ENCODE measurements at places on chromosomes 11 and 22.

DNA sequence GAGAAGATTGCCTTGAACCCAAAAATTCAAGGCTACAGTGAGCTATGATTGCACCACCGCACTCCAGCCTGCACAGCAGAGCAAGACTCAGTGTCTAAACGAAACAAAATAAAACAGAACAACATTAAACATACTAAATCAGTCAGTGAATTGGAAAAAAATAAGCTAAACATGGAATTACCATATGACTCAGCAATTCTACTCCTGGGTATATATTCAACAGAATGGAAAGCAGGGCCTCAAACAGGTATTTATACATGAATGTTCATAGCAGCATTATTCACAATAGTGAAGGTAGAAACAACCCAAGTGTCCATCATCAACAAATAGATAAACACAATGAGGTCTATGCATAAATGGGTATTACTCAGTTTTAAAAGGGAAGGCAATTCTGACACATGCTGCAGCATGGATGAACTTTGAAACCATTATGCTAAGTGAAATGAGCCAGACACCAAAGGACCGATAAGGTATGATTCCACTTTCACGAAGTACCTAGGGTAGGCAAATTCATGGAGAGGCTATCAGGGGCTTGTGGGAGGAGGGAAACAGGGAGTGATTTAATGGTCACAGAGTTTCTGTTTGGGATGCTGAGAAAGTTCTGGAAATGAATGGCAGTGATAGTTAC, 15.5 kb downstream of the NTM start:
- DNase-seq, result no peak

- DNase-seq, result no peak
These were observed 12.3 kb downstream of the PAX6 start for GRCh38 chr11:31798554-31799434.

DNA sequence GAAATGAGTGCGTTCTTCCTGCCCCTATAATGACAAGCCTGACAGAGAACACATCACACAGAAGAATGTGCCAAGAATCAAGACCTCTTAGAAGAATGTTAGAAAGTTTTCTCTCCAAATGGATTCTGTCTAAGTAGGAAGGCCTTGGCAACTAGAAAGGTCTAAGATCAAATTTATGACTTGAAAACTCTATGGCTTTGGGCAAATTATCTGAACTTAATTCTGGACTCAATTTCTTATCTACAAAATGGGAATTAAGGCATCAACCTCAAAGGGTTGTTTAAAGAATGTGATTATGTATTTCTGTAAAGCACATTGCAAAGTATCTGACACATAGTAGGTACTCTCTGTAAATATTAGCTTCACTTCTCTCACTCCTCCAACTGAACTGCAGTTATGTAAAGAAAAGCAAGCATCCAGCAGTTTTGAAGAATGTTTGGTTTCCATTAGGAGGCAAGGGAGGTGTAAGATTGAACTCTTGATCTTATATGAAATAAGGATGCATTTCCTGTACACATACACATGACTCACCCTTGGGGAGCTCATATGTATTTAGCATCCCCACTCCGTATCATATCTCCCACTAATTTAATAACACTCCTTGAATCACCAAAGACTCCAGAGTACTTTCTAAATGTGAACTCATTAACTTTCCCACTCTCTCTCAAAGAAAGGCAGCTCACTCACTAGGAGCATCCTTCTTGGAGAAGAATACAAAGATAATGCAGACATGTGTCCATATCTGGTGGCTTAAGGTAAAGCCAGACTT, 77.6 kb downstream of the ETS1 start:
- peak; percentile 82 for DNase-seq

DNA sequence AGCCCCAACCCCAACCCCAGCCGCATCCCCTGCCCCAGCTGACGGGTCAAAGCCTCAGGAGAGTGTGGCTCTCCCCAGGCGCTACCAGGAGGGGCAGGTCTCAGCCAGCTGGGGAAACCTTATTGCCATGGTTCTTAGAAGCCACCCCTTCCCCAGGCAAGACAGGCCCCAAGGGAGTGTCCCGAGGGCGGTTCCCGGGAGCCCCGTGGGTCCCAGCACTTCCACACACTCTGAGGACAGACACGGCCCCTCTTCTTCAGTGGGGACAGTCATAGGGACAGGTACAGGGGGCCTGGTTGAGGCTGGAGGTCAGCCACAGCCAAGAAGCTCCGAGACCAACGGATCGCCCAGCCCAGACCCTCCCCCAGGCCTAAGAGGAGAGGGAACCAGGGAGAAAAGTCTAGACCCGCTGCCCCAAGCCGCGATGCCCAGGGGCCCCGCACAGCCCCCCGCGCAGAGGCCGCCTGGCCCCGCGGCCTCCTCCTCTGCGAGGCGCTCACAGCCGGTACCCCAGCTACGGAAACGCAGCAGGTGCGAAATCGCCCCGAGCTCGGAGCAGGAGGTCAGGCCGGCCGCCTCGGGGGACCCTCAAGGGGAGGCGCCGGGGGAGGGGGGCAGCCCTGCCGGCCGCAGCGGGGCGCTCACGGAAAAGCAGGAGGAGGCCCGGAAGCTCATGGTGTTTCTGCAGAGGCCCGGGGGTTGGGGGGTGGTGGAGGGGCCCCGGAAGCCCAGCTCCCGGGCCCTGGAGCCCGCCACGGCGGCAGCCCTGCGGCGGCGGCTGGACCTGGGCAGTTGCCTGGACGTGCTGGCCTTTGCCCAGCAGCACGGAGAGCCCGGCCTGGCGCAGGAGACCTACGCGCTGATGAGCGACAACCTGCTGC, 2.6 kb downstream of the KLHDC7B start:
- no peak for DNase-seq

- DNase-seq, result no peak
These were observed 874.5 kb downstream of the BRD1 start for GRCh38 chr22:48953103-48953720.

DNA sequence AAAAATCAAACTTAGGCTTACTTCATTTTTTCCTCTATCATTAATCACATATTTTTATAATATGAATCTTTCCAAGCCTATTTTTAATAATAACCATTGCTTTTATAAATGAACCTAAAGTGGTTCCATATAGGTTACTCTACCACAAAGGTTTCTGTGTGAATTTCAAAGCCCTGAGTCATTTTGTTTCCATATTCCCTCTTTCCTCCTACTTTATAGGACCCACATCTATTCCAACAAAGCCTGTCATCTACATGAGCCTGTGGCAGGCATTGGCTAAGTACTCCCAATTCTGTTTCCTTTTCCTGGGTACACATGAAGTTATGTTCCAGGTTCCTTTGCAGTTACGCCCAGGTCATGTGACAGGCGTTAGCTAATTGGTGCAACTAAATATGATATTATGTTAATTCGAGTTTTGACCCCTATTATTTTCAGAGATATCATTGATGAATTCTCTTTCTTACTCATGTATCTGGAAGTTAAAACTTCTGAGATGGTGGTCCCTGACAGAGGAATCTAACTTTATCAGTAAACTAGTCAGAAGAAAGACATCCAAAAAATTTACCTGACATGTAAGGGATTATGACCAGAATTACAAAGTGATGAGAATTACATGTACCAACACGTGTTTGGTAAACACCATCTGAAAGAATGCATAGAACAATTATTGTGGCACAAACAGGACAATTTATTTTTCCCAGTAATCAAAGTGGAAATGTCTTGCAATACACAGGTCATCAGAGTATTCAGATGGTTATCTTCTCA, 1264.0 kb upstream of the CNTN5 start:
- DNase-seq, result no peak

- no peak for DNase-seq
These were observed 29.0 kb upstream of the RAG2 start for GRCh38 chr11:36627006-36627405.

DNA sequence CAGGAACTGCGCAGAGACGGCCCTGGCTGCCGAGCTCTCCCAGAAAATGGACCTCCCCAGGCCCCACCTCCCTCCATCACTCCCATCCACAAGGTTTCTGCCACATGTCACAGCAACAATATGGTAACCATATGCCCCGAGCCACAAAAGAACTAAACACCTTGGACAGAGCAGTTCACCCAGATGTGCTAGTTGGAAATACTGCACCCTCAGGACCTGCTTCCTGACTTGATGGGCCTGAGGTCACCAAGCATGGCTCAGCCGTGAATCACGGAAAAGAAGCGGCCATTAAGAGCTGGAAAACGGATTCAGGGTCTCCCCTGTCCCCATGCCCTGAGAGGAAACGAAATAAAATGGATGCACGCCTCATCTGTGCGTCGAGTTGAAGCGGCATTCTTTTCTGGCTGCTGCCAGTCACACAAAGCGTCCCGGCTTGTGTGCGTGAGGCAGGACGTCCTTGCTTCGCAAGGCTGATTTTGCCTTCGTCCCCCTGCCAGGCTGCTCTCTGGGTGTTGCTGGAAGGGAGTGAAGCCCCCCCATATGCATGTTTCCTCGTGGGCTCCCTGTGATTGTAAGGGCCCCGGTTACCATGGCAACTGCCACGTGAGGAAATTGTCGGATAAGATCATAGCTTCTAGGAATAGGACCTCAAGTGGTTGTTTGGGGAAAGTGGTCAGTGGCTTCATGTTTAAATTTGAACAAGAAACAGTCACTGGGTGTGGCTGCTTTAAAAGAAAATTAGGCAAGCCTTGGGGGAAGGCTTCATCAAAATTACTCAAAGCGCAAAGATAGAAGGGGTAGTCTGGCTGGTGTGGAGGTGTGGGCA, 51.7 kb downstream of the FLI1 start:
- peak; percentile 18 for DNase-seq

DNA sequence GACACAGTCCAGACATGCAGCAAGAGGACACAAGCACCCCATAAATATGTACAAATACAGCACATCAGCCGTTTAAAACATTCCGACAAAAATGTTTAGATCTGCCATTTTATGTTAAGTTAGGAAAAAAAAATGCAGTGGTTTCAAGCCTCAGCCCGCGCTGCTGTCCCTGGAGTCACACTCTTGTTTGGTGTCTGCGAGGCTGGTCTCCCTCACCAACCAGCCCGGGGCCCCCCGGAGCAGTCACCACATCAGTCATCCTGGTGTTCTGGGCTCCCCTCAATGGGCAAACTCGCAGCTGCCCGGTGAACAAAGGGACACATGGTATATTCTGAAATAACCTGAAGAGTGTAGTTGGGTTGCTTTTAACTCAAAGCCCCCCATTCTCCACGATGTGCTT, 1022.2 kb downstream of the BRD1 start:
- no peak for DNase-seq

All from fibroblast of mammary gland (primary cell).